ENCODE measurements at places on chromosomes 2 and 18.

DNA sequence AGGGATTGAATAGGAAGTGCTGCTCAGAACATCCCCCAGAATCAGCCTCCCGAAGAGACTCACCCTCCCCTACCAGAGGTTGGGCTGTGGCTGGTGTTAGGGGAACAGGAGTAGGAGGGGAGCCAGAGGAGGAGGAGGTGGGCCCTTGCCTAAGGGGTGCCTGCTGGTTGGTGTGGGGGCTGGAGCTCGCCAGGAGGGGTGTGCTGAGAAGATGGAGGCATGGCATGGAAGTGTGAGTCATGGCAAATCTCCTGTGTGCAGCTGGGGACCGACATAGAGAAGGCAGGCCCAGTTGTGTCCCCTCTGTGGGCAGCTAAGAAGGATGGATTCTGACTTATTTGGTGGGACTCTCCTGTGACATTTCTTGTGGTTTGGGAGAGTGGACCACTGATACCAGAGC is 73.7 kb downstream of the DGKD start:
- no peak for DNase-seq

- DNase-seq = no peak
Observed at GRCh38 chr2:201164166-201164565, 18.8 kb upstream of the CASP10 start.

- no peak for DNase-seq
Observed at GRCh38 chr2:174121175-174121574, 127.2 kb downstream of the OLA1 start.

DNA sequence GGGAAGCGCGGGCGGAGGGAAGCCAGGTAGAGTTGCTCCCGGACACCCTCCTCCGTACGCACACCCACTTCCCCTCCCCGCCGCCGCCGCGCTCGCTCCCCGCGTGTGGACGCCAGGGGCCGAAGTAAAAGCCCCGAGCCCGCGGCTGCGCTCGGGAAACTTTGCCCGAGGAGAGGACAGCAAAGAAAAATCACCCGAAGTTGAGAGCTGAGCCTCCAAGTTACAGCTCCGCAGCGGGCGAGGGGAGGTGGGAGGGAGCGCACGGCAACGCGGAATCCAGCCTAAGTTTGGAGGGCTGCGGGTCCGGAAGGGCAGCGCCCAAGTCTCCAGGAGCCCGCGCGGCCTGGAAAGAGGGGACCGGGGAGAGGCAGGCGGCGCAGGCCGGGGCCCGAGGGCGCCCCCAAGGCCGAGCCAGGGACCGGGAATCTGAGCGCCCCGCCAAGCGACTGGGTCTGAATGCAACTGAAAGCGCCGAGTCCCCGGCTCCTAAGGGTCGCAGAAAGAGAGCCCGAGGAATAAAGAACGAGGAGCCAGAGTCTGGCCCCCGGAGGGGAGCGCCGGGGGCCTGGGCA is 706 bp upstream of the BCL11A start:
- DNase-seq = peak; percentile 82

GRCh38 chr2:137638932-137639331 is 325.3 kb upstream of the HNMT start:
- DNase-seq = no peak

- DNase-seq = no peak
Observed at GRCh38 chr18:13583576-13584550, 142.5 kb downstream of the FAM210A start.
